Stimulated activated CD8-positive, alpha-beta memory T cell treated with anti-CD3 and anti-CD28 coated beads, Interleukin-12 subunit alpha, Interleukin-12 subunit beta, amount 100 ng/mL, for 4 hours (primary cell): ENCODE measurements at places on chromosomes 13 and 19.

DNA sequence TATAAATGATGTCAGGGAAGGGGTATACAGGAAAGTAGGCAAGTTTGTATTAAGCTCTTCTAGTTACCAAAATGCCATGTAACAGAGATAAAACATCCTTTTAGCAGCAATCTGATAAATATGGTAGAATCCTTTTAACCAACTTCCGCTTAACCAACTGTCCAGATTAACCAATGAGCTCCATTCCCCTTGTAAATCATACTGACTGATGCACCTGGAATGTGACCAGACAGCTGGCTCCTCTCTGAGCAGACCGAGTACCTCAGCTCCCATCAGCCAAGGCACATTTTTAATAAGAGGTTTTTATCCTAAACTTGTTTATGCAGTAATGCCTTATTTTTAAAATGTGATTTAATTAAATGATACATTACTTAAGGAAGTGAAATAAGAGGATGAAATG, 66.4 kb downstream of the KLF12 start:
- DNase-seq, result no peak

DNA sequence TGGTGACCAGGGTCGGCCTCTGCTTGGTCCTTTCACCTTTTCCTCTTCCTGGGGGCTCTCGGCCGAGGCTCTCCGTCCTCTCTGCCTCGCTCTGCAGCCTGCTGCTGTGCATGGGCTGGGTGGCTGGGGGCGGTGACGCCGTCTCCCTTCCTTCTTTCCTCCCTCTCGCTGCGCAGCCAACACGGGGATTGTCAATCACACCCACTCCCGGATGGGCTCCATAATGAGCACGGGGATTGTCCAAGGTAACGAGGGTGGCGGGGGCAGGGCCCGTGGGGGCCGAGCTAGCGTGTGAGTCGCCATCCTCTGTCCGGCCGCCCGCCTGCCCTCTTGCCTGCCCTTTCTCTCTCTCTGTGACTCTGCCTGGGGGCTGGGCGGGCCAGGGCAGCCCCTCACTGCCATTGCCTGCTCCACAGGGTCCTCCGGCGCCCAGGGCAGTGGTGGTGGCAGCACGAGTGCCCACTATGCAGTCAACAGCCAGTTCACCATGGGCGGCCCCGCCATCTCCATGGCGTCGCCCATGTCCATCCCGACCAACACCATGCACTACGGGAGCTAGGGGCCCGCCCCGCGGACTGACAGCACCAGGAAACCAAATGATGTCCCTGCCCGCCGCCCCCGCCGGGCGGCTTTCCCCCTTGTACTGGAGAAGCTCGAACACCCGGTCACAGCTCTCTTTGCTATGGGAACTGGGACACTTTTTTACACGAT, 7.1 kb downstream of the YIPF2 start:
- DNase-seq, result no peak

DNA sequence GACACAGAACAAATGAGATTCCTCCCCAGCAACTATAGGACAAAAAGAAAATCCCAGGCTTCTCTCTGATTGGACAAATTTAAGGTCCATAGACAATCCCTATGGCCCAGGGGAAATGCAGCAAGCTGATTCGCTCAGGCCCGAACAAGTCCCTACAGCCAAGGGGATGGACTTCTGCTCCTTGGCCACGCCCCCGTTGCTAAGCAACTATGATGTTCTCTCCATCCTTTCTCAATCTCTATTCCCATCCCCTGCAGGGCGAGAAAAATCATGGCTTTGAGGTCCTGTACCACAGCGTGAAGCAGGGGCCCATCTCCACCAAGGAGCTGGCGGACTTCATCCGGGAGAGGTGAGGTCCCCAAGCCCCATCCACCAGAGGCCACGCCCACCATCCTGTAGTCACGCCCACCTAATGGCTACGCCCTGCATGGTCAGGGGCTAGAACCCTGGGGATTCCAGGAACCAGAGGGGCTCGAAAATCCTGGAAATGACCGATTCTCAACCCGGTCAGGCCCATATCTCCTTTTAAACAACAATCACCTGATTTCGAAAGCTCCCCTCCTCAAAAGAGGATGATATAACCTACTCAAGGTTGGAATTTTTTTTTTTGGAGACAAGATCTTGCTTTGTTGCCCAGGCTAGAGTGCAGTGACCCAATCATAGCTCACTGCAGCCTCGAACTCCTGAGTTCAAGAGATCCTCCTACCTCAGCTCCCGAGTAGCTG, 11.4 kb downstream of the FCHO1 start:
- no peak for DNase-seq

GRCh38 chr13:48318821-48319511, 15.4 kb downstream of the RB1 start:
- DNase-seq, result no peak

GRCh38 chr13:48437371-48437770, 24.5 kb upstream of the LPAR6 start:
- DNase-seq, result no peak

GRCh38 chr13:93254775-93255174, 28.2 kb downstream of the GPC6 start:
- DNase-seq, result no peak
